ENCODE measurements at places on chromosomes 2 and 18.

DNA sequence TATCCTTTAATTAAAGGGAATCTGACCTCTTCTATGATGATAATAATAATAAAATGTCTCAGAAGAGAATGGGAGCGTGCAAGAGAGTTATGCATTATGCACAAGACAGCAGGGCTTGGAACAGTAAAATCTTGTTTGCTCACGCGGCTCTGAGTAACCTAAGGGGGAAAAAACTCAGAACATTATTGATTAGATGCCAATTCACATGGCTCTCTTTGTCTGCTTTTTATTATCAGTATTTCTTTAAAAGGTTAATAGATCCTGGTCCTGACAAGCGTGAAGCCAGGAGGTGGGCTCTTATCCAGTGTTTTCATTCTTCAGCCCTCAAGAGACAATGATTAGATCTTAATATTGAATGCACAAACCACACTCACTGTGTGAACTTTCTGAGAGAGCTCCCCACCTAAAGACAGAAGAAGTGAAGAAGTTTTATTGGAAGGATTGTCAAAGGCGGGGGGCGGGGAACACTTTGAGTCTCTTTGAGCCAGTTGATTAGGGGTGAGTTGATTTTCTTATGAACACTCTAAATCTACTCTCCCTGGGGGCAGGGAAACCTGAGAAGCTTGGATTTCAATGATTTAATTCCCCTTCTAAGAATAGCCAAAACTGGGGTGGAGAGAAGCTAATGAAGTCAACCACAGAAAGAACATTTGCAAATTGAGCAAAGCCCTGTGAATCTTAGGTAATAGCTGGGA, 127.5 kb upstream of the CTAGE1 start:
- DNase-seq = no peak

GRCh38 chr2:218326315-218326714, 30.3 kb upstream of the CATIP start:
- DNase-seq = no peak

GRCh38 chr2:230885463-230886130, 20.9 kb downstream of the ITM2C start:
- no peak for DNase-seq

GRCh38 chr2:173400760-173401159, 46.1 kb downstream of the CDCA7 start:
- no peak for DNase-seq

DNA sequence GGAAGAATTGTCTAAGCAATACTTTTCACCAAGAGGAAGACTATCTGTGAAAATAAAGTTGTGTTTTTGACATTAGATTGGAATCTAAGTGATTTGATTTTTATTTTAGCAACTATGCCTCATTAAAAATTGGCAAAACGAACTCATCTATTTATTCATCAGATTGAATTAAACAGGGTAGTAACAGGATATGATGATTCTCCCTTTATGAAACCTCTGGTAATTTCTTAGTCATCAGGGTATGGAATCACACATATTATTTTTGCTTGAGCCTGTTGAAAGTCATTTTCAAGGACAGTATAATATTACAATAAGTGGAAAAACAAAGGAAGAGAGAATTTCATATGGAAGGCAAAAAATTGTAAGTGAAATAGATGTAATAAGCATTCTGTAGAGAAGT, 22.0 kb downstream of the ZNF804A start:
- DNase-seq = no peak

- peak; percentile 26 for DNase-seq
These were observed at the start of gene MYO5B for GRCh38 chr18:50194631-50195532. TSS of gene MYO5B (minus strand) at chr18:50195147. CDS start at chr18:50194793, 354 bp downstream.
